ENCODE measurements at places on chromosomes 12 and 14.

- no peak for DNase-seq
Observed at GRCh38 chr14:35004839-35005238, 22.0 kb downstream of the SRP54 start.

DNA sequence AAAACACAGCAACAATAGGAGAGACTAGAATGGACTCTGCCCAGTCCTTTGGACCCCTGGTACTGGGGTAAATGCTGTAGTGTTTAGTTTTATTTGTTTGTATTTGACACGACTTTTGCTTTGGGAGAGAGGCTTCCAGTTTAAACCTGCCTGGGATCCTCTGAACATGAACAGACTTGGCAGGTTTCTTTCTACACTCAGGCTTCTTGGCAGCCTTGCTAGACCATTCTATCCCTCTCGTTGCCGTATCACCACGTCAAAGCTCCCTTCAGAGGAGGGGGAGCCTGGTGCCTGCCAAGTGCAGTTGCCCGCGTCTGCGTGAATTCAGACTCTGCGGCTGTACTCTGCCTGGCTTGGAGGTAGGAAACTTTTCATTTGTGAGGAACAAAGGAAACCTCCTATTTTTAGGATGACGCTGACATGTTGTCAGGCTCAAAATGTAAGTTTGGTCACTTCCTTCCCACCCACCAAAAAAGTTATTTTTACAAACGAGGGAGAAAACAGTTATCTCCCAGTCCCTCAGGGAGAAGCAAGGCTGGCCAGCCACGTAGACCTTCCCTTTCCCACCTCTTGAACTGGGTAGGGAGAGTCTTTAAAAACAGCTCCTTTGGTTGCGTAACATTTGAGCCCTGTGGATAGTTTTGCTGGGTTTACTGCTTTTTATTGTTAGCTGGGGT is 25.9 kb downstream of the CD9 start:
- DNase-seq = no peak

- no peak for DNase-seq
Observed at GRCh38 chr14:91484186-91484585, 25.9 kb downstream of the PPP4R3A start.

GRCh38 chr14:89775151-89775550 is 179.4 kb downstream of the EFCAB11 start:
- DNase-seq = no peak

DNA sequence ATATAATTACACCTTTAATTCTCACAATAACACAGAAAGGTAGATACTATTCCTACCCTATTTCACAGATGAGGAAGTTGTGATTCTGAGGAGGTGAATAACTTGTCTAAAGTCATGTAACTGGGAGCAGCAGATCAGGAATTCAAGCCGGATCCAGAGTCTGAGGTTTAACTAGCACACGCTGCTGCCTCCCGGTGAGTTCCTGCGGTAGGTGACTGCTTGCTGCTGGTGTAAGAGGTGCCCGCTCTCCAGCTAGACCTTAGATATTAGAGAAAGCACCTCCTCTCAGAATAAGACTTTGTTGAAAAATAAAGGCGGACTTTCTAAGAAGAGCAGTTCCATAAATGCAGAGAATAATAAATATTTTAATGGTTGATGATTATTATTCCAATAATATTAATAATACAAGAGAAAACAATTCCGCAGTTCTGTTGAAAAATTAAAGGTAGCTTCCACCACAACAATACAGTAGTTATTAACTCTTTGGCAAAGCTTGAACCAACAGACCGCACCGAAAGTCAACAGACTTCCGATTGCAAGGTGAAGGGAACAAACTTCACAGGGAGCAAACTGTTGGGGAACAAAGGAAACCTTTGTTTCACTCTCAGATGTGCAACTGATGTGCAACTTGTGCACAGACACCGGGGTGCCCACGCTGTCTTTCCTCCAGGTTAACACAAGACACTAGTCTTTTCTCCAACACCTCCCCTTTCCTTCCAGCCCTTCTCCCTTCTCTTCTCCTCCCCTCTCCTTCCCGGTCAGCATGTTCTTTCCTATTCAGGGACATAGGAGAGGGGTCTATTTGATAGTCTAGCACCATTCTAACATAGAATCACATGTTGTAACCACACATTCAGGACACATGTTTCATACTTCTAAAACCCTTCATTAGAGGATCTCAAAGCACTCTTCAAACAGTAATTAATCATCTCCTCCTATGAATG is 73.2 kb upstream of the EGLN3 start:
- DNase-seq = no peak

GRCh38 chr12:92076101-92076500 is 69.5 kb downstream of the BTG1 start:
- DNase-seq = no peak

DNA sequence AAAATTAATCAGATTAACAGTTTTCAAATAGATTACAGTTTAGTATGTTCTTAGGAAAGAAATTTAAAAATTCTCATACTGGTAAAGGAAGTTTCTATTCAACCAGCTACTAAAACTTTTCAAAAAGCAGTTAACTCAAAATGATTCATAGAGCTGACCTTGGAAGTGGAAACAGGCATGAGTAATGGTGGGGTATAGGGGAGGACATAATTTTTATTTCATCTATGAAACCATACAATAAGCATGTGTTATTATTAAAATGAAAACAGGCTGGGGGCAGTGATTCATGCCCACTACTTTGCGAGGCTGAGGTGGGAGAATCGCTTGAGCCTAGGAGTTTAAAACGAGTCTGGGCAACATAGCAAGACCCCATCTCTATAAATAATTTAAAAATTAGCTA is 73.0 kb downstream of the DNAI7 start:
- DNase-seq = no peak

- DNase-seq = no peak
Observed at GRCh38 chr12:122917507-122918121, 21.7 kb upstream of the VPS37B start.

DNA sequence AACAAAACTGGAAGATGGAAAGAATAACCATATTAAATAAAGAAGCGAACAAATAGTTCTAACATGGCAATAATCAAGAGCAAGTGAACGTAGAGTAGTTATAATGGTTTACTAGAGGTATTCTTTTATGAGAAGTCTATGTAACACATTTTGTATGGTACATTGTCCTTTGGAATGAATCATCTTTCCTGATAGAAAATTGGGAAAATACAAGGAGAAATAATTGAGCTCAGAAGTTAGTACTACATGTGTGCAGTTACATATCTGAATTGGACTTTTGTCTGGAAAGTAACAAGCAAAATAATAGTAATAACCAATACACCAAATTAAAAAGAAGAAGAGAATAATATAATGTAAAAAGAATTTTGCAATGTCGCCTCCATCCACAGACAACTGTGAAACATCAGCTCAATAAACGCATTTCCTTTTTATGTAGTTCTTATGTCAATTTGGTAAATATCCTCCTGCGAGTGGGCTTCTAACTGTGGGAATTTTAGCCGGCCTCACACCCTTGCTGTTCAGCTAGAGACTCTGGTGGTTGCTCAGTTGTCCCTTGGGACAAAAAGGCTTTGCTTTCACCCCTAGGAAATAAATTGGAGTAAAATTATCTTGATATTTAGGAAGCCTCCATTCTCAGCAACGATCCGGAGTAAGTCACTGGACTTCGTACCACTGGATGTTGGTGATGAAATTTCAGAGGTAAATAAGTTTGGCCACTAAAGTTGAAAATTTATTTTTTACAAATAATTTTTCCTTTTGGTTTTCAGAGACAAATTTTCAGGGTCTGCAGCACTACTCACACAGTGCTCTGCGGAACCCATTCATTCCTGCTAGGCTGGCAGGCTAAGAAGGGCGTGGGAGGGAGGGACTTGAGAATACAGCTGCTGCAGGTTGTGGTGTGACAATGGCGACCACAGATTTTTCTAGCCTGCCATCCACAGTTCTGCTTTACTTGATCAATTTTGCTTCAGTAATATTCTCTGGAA is 1.1 kb upstream of the TUBA1A start:
- DNase-seq = no peak

GRCh38 chr14:100297320-100298300 is 8.6 kb downstream of the SLC25A29 start:
- no peak for DNase-seq

DNA sequence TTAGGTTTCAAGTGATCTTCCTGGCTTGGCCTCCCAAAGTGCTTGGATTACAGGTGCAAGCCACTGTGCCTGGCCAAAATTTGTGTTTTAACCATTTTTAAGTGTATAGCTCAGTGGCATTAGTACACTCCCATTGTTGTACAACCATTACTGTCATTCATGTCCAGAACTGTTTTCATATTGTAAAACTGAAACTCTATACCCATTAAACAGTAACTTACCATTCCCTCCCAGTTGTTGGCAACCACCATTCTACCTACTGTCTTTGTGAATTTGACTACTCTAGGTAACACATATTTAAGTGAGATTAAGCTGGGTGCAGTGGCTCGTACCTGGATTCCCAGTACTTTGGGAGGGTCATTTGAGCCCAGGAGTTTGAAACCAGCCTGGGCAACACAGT is 67.3 kb upstream of the KCNH3 start:
- DNase-seq = no peak

GRCh38 chr12:50185970-50186663 is 18.9 kb upstream of the CERS5 start:
- no peak for DNase-seq

DNA sequence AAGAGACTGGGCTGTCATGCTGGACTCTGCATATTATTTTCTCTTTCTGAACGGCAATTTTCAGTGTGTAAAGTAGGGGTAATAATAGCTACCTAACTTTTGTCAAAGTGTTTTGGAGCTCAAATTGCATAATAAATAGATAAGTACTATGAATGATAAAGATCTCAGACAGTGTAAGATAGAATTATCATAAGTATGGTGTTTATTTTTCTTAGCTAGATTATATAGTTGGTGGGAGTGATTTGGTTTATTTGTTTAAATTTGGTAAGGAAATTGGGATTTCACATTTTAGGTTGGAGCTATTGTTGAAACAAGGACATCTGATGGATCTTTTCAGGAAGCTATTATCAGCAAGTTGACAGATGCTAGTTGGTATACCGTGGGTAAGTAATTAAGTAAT is 7.4 kb downstream of the ARID4A start:
- DNase-seq = no peak

DNA sequence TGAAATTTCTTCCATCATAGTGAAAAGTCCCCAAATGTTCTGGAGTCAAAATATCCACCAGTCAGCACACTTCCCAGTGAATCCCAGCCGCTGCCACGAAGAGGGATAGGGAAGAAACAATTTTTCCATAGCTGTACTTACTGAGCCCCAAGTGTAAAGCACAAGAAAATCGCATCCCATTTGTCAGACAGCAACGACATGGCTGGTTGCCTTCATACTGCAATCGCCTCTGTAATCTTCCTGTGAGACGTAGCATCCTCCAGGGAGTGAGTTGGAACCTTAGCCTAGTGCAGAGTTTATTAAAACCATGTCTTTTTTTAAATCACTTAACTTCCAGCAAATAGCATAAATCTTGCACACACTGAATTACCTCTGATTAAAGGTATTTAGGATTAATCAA is 56.8 kb downstream of the GNG2 start:
- no peak for DNase-seq

DNA sequence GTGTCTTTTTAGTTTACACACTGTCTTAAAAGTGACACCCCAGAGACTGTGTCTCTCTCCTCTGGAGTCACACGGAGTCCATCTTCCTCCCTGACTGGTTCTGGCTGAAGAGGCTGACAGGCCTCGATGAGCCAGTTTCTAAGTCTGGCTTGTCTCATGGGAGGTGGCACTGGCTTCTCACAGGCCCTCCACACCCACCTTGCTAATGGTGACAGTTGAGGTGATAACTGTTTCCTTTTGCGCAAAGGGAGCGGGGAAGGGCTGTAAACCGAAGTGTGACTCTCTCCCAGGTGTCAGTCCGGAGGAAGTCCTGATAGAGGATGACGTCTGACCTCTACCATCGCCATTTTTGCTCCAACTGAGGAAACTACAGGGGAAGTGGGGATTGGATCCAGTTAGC is 30.2 kb downstream of the KCTD10 start:
- no peak for DNase-seq

DNA sequence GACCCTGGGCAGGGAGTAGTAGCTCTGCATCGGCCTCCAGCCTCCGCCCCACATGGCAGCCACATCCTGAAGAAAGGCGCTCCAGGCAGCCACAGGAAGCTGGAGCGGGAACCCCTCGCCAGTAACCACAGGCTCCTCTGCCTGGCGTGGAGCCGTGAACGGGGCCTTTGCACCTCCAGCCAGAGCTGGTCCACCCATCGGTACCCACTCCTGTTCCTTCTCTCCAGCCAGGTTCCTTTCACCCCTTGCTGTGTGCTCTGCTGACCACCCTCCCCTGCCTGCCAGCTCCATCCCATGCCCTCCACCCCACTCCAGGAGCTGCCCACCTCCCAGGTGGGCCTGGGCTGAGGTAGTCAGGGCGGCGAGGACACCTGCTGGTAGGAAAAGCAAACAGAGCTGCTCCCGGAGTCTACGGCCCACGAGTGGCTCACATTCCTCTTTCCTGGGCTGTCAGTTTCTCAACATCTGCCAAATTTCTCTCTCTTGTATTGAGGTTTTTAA is 2.7 kb downstream of the TGFB3 start:
- no peak for DNase-seq

DNA sequence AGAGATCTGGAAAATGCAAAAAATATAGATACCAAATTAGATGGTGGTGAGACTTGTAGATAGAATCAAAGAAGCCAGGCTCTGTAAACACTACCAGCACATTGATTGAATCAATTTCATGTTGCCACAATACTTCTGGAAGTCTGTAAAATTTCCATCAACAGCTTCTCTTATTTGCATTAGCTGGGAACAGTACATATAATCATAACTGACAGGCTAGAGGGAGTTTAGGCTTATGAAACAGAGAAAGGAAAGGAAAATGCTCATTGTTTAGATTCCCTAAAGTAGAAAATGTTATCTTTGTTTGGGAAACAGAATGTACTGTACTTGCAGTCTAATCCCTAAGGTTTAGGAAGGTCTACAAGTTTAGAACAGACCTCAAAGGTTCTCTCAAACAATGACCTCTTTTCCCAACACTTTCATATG is 335.2 kb downstream of the CEP128 start:
- no peak for DNase-seq

GRCh38 chr12:116435984-116436383 is 123.2 kb upstream of the MAP1LC3B2 start:
- no peak for DNase-seq

GRCh38 chr14:79588398-79588797 is 622.9 kb downstream of the DIO2 start:
- no peak for DNase-seq

GRCh38 chr12:130673036-130673705 is 42.9 kb downstream of the RIMBP2 start:
- DNase-seq = no peak

DNA sequence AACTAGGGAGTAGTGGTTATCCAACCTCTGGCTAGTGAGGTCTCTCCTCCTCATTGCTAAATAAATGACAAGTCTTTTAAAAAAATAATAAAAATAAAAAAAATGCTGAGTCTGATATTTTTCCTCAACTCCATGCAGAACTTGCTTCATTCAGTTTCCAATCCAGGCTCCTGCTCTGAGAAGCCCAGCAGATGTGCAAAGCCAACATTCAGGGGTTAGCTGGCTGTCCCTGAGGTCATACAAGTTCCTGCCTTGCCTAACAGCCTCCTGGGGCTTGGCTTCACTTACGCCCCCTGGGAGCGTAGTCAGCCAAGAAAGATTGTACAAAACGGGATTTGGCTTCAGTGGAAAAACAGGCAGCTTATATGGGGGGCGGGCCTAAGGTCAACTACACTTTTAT is 23.3 kb downstream of the RTRAF start:
- no peak for DNase-seq

- no peak for DNase-seq
Observed at GRCh38 chr12:16008421-16008824, 97.3 kb downstream of the DERA start.
